ENCODE measurements at places on chromosomes 5 and 9.

- H3K4me3 ChIP-seq = no peak overlapping the region
- no peak overlapping the region for H3K27ac ChIP-seq
- no peak for DNase-seq
- H3K27me3 ChIP-seq = peaks cover 22% of the 10 kb centered on the region
Measured at GRCh38 chr9:4371108-4371507, 71.2 kb upstream of the GLIS3 start.

GRCh38 chr9:116453785-116454184, 233.3 kb upstream of the TRIM32 start:
- DNase-seq = no peak
- H3K4me3 ChIP-seq = no peak overlapping the region
- no peaks in the 10 kb centered on the region for H3K4me1 ChIP-seq
- H3K27ac ChIP-seq = no peak overlapping the region

- no peak for DNase-seq
- no peaks in the 10 kb centered on the region for H3K4me1 ChIP-seq
- H3K27ac ChIP-seq = no peak overlapping the region
Measured at GRCh38 chr9:72022841-72023240, 37.6 kb downstream of the C9orf57 start.

- H3K4me1 ChIP-seq = no peaks in the 10 kb centered on the region
- no peaks in the 10 kb centered on the region for H3K36me3 ChIP-seq
- no peak overlapping the region for H3K27ac ChIP-seq
Measured at GRCh38 chr5:29697278-29697677, 1496.2 kb upstream of the CDH6 start.

GRCh38 chr9:81108821-81109220, 580.5 kb downstream of the TLE1 start:
- no peak overlapping the region for H3K27ac ChIP-seq
- H3K27me3 ChIP-seq = peaks cover 20% of the 10 kb centered on the region
- H3K36me3 ChIP-seq = no peaks in the 10 kb centered on the region
- no peak for DNase-seq
- H3K4me3 ChIP-seq = no peak overlapping the region
- peaks cover 10% of the 10 kb centered on the region for H3K4me1 ChIP-seq

- H3K27me3 ChIP-seq = peaks cover 80% of the 10 kb centered on the region
- no peak overlapping the region for H3K4me3 ChIP-seq
- H3K4me1 ChIP-seq = no peaks in the 10 kb centered on the region
Measured at GRCh38 chr5:73892218-73892617, 266.2 kb downstream of the ARHGEF28 start.

DNA sequence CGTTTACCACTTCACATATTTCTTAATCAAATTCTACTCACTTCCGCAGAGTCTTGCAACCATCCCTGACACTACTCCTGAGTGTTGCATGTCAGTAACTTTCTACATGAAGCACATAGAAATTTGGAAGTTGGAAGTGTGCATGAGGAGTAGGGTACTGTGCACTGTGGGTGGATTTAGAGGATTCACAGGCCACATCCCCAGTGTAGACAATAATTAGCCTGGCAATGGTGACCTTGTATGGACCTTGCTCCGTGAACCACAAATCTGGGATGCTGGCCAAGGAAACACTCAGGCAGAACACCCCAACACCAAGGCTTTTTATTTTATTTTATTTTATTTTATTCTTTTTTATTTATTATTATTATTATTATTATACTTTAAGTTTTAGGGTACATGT, 25.5 kb downstream of the CTSL start:
- no peaks in the 10 kb centered on the region for H3K4me1 ChIP-seq
- peaks cover 7% of the 10 kb centered on the region for H3K27me3 ChIP-seq
- no peaks in the 10 kb centered on the region for H3K36me3 ChIP-seq
- DNase-seq = no peak
- H3K27ac ChIP-seq = no peak overlapping the region

DNA sequence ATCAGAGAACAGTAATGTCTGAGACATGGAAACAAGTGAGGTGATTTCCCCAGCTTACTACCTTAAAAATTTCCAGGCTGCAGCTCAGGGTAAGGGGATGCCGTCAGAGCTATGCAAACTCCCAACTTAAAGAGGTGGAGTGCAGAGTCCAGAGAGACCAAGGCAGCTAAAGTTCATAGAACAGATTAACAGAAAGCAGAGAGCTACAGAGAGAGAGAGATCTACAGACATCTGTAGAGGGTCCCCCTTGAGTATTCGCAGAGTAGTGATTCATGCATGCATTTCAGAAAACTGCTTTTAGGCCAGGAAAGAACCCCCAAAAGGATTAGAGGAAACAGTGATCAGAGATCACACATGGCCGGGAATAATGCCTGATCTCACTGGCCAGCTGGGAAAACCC, 306.2 kb upstream of the PUM3 start:
- H3K4me1 ChIP-seq = no peaks in the 10 kb centered on the region
- H3K36me3 ChIP-seq = no peaks in the 10 kb centered on the region
- peaks cover 8% of the 10 kb centered on the region for H3K27me3 ChIP-seq
- no peak overlapping the region for H3K4me3 ChIP-seq

GRCh38 chr5:128084228-128085167, 932 bp downstream of the SLC12A2 start:
- DNase-seq = peak; percentile 42
- H3K36me3 ChIP-seq = peaks cover 11% of the 10 kb centered on the region
- H3K27me3 ChIP-seq = no peaks in the 10 kb centered on the region
- peak overlapping the region; percentile 74 for H3K27ac ChIP-seq

DNA sequence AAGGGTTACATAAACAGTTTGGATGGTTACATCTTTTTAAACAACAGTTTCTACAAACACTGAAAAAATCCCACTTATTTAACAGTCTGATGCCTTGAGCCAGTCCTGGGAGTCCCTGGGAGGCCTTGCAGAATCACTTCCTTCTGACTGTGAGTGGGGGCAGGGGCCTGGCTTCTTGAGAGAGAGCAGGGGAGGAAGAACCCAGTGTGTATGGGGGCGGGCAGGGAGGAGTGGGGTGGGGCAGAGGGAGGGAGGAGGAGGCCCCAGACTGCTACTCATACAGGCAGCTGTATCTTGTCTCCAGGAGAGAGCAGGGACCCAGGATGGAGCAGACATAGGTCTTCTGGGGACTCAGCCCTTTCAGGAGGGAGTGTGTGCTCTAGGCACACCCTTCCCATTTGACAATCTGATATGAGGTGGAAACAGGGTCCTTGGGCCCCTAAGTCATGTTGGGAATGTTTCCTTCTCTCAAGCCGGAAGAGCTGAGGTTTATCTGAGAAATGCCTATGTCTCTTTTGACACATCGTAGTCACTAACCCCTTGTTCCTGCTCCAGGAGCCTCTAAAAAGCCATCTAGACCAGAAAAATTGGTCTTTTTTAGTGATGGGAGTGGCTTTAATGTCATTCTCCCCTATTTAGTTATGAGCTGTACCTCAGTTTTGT, 52.8 kb downstream of the IRF1 start:
- peaks cover 43% of the 10 kb centered on the region for H3K4me1 ChIP-seq
- DNase-seq = peak; percentile 65
- peak overlapping the region; percentile 90 for H3K27ac ChIP-seq
- no peaks in the 10 kb centered on the region for H3K27me3 ChIP-seq
- H3K4me3 ChIP-seq = peak overlapping the region; percentile 58
- H3K36me3 ChIP-seq = peaks cover 7% of the 10 kb centered on the region

DNA sequence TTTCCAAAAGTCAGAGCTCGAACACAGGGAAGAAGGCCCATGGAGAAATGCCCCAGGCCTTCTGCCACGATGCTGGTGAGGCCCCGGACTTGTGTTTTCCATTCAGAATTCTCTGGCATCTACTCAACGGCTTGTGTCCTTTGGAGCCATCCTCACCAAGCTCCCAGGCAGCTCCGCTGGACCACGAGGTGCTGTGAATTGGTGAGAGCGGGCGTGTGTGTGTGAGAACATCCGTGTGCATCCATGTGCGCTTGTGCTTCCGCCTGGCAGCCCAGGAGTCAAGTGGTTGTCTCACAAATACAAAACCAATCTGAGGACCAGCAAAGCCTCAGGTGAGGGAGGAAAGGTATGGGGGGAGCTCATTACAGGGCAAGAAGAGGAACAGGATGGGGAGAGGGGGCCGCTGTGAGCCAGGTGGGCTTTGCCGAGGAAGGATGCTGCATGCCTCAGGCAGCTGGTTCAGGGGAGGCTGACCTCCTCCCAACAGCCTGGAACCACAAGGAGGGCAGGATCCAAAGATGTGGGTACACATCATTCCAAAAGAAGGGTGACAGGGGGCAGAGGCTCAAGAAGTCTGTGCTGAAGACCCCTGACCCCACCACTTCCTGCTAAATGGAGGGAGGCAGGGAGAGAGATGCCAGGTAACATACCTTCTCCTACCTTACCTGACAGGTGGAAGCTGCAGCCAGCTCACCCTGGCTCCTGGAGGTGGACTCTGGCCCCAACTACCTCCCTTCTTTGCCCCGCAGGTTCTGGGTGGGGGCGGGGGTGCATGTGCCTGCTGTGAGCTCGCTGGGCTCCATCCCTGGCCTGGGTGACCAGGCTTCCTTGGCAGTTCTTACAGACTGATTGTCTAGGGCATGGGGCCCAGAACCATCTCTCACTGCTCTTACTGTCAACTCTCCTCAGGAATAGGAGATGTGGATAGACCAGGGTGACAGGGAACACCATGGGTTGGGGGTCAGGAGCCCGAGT, 196.3 kb downstream of the PAX5 start:
- peaks cover 14% of the 10 kb centered on the region for H3K36me3 ChIP-seq
- no peak overlapping the region for H3K27ac ChIP-seq
- H3K4me3 ChIP-seq = peak overlapping the region; percentile 45
- H3K27me3 ChIP-seq = no peaks in the 10 kb centered on the region
- peaks cover 64% of the 10 kb centered on the region for H3K4me1 ChIP-seq

GRCh38 chr9:86424251-86424891, 70.2 kb upstream of the TUT7 start:
- no peak overlapping the region for H3K4me3 ChIP-seq
- DNase-seq = no peak
- no peak overlapping the region for H3K27ac ChIP-seq
- no peaks in the 10 kb centered on the region for H3K36me3 ChIP-seq

DNA sequence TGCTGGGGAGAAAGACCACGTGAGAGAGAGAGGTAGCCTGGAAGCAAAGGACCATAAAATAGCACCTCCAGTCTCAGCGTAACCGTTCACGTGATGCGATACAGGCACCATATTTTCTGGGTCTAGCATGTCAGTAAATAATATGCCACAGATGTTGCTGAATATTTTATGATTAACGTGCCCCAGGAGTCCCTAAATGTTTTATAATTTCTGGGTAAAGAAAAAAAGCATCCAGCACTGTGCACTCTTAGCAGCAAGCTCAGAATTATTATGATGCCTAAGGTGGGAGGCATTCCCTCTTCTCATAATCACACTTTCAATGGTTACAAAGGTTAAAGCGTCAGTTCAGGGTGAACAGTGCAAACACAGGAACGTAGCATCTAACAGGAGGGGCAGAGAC, 121.8 kb downstream of the CAVIN4 start:
- H3K36me3 ChIP-seq = no peaks in the 10 kb centered on the region
- no peak for DNase-seq
- H3K27ac ChIP-seq = no peak overlapping the region

DNA sequence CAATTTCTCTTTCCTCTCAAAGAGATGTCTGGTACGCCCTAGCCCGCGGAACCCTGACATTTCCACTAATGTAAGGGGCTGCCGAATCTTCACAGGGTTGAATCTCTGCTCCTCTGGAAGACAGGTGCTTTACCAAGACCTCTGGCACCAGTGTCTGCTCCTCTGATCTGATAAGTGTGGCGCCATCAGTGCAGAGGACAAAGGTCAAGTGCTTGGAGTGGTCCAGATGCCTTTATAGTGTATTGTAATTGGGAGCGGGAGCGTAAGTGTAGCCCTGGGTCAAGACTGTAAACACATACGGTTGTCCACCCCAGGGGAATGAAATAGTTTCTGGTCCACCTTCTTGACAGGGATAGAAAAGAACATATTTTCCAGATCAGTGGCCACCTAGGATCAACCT, 17.7 kb downstream of the ADAMTSL2 start:
- H3K36me3 ChIP-seq = no peaks in the 10 kb centered on the region
- H3K4me1 ChIP-seq = peaks cover 5% of the 10 kb centered on the region
- no peak overlapping the region for H3K27ac ChIP-seq
- H3K4me3 ChIP-seq = no peak overlapping the region
- DNase-seq = no peak

GRCh38 chr5:100889165-100889743, 13.8 kb downstream of the ST8SIA4 start:
- peak overlapping the region; percentile 70 for H3K27ac ChIP-seq
- peaks cover 30% of the 10 kb centered on the region for H3K4me1 ChIP-seq
- peaks cover 15% of the 10 kb centered on the region for H3K36me3 ChIP-seq
- peak; percentile 28 for DNase-seq
- peak overlapping the region; percentile 84 for H3K4me3 ChIP-seq

- no peak overlapping the region for H3K27ac ChIP-seq
- no peaks in the 10 kb centered on the region for H3K4me1 ChIP-seq
- DNase-seq = no peak
- no peak overlapping the region for H3K4me3 ChIP-seq
- no peaks in the 10 kb centered on the region for H3K27me3 ChIP-seq
Measured at GRCh38 chr9:30519756-30520155, 1864.7 kb upstream of the ACO1 start.

GRCh38 chr9:354453-354852, 139.8 kb downstream of the DOCK8 start:
- H3K27ac ChIP-seq = peak overlapping the region; percentile 65
- no peak for DNase-seq
- H3K36me3 ChIP-seq = peaks cover 33% of the 10 kb centered on the region
- H3K4me3 ChIP-seq = peak overlapping the region; percentile 22
- H3K27me3 ChIP-seq = no peaks in the 10 kb centered on the region

DNA sequence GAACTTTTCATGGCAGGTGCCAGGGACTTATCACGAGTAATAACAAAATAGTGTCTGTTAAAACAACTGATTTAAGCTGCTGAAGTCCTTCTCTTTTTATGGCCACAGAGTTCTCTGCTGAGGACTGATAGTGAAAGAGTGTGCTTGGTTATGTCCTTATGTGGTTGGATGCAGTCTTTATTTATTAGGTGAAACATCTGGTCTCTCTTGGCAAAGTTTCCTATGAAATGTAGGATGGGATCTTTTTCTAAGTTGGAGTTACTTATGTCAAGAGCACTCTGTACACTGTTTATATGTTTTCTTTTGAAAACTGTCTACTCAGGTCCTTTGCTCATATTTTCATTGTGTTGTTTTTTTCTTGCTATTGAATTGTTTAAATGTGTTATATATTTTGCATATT, 1816.1 kb upstream of the C9orf72 start:
- no peak for DNase-seq
- peaks cover 4% of the 10 kb centered on the region for H3K36me3 ChIP-seq
- H3K4me3 ChIP-seq = no peak overlapping the region
- H3K27me3 ChIP-seq = no peaks in the 10 kb centered on the region
- H3K27ac ChIP-seq = no peak overlapping the region

Data from naive B cell (primary cell).